Pons (tissue), 1 donor: ENCODE measurements at places on chromosomes 2 and 18.
A peak's percentile ranks its signal among the peaks of the same experiment; 100 is the strongest.

DNA sequence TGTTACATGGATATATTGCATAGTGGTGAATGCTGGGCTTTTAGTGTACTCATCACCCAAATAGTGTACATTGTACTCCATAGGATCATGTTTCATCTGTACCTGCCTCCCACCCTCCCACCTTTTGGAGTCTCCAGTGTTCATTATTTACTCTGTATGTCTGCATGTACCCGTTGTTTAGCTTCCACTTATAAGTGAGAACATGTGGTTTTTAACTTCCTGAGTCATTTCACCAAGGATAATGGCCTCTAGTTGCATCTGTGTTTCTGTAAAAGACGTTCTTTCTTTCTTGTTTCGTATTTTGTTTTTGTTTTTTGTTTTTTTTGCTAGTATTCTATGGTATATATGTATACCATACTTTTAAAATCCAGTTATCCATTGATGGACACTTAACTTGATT is 107.5 kb downstream of the MSTN start:
- DNase-seq = no peak

DNA sequence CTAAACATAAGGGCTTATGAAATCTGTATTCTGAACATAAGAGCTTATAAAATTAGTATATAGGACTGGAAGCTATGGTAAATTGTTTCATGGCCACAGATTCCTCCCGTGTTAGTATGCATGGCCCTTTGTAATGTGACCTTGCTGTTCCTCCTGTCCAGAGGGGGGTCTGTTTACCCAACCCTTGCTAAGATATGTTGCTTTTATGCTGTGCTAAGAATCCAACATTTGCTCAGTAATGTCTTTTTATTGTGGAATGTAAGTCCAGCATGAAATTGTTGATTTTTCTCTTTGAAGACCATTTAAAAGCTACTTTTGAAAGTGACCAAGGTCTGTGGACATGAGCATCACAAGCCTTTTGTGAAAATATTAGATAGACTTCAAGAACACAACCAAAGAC is 485.4 kb downstream of the PARD3B start:
- no peak for DNase-seq

DNA sequence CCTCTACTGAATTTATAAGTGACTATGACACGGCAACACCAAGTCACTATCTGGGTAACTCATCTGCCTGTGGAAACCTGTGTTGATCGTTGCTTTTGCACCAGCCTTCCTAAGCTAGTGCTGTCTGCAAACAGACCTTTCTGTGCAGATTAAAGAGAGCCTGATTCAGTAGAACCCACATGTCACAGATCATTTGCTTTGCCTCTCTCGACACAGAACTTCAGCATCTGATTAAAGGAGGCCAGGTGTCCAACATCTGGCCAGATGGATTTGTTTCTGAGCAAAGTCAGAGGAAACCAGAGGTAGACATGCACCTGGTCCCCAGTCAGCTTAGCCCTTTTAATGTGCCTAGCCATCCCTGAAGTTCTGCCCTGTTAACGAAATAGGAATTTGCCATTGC is 15.0 kb upstream of the TTR start:
- no peak for DNase-seq

DNA sequence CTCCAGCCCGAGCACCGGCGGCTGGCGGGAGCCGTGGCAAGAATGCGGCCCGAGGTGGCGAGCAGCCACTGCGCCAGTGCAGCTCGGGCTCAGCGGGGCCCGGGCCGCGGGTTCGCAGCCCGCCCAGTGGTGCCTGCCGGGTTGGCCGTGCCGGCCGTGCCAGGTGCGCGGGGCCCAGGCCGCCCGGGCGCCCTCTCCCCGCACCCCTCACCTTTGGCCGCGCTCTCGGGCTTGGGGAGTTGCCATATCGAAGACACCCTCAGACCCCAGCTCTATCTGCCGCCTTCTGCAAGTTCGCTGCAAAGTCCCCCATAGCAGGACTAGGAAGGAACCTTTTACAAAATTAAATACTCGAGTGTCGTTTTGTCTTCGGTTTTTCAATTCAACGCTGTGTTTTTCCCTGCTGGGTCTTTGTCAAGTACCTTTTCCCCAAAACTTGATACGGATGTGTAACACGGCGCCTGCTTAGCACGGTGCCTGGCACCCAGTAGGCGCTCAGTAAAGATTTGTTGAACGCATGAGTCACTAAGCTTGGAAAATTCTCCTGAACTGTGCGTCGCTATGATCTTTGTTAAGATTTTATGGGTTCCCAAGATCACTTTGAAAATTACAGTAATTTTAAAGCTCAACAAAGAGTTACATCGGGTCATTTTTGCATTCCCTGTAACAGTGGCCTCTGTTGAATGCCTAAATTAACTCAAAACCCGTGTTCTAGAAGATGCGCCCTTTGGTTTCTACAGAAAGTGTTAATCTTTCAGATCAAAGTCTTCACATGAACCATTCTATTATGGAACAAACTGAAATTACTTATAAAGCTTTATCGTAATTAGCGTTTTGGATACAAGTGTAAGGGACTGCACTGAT is 750 bp downstream of the STRADB start:
- peak; percentile 38 for DNase-seq

DNA sequence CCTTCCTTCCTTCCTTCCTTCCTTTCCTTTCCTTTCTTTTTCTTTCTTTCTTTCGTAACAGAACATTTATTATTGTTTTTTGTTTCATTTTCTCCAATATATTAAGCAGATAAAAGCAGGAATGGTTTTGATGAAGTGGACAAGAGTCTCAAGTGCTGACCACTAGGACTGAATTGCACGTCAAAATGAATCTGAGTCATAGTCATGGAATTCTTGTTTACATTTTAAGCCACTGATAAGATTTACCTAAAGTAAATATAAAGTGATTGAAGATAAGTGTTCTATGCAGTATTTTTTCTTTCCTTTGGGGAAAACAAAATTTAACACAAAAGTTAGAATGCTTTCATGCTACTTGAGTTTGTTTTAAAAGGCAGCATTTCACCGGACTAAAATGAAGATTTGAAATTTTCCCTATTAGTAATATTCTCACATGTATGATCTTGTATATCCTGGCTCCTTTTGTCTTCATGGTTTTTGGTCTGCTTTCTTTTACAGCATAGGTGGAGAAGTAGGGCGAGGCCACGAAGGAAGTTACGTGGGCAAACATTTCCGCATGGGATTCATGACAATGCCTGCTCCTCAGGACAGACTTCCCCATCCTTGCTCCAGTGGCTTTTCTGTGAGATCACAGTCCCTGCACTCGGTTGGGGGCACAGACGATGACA is 113.5 kb downstream of the NYAP2 start:
- DNase-seq = no peak

- DNase-seq = no peak
Observed at GRCh38 chr2:62216616-62217015, 20.7 kb downstream of the B3GNT2 start.

DNA sequence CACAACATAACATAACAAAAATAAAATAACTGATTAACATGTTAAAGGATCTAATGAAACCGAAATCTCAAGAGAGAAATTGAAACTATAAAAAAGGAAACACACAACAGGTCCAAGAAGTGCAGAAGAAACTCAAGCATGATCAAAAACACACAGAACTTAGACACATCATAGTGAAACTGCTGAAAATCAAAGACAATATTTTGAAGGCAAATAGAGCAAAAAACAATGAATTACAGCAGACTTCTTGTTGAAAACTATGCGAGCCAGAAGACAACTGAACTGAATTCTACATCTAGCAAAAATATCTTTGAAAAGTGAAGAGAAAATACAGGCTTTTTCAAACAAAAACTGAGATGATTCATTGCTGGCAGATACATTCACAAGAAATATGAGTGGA is 61.3 kb downstream of the UGP2 start:
- DNase-seq = no peak

DNA sequence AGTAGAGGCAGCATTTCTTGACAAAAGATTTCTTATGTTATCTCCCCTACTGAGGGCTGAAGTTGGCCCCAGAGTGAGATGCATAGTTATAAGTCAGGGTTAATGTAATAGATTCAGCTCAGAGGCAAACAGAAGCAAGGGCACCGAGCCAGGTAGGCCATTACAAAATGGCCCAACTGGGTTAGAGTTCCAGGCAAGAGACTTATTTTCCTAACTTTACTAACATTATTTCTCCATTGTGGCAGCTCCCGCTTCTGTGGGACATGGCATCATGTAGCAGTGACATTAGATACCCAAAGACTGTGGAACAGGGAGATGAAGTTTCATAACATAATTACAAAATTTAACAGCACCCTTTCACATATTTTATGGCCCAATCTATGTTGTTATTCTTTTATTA is 27.1 kb downstream of the TSPYL6 start:
- no peak for DNase-seq

DNA sequence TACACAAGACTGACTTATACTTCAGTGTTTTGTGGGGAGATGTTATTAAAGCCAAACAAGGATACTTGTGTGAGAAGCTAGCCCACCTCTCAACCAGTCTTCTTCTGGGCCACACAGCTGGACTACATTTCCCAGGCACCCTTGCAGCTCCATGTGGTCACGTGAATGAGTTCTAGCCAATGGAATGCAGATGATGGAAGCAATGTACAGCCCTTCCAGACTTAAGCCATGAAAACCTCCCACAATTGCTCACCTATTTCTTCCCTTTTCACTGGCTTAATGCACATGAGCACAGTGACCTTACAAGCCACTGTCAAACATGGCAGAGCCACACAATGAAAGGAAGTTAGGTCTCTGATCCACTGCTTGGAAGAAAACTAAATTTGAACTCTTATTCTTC is 20.4 kb upstream of the FEZ2 start:
- DNase-seq = peak; percentile 40

DNA sequence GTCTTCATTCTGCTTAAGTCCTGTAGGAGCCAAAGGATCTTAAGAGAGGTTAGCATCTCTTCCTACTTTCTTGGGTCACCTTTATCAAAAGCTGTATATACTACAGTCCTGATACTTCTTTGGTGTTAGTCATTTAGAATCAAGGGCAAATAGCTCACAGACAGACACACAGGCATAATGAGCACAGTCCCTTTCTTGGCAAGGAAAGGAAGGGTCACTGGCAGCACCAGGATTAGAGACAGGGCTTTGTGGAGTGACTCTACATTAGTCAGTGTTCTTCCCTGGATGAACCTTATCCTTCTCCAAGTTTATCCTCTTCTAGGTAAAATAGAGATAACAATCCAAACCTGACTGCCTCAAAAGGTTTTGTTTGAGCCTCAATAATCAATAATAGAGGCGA is 40.0 kb upstream of the NCKAP5 start:
- DNase-seq = no peak

GRCh38 chr2:9207641-9208311 is 1.2 kb downstream of the ASAP2 start:
- DNase-seq = no peak

GRCh38 chr2:6667326-6667725 is 198.4 kb downstream of the CMPK2 start:
- no peak for DNase-seq

GRCh38 chr2:217033186-217033585 is 173.3 kb upstream of the TNP1 start:
- DNase-seq = no peak

DNA sequence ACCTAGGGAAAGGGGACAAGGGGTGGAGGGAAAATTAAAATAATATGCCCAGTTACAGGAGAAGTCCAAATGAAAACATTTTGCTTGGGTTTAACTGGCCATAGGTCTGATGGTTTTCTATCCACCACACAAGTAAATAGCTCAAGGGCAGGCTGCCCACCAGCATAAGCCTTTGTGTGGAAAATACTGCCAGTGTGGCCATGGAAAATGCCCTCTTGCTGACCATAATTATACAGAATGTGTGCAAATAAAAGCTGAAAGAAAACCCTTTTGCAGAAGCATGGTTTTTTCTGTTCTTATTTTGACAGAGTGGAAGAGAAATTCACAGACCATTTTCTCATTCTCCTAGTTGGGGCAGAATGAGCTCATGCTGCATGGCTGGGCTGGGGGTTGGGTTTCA is 111.3 kb upstream of the SIX2 start:
- no peak for DNase-seq

GRCh38 chr2:201852878-201853415 is 46.6 kb downstream of the CDK15 start:
- no peak for DNase-seq

DNA sequence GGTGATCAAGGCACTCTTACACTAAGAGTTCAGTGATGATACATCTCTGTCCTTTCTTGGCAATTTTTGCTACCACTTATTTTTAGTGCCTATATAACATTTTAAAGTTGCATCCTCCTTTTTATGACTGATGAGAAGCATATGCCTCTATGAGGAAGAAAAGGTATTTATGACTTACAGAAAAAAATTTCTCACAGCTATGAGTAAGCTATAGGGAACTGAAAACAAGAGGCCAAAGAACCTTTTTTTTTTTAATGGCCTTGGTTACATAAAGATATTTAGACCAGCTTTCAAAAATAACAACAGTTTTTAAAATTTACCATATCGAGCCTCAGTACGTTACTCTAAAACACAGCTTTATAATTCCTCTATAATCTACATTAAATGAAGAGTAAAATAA is 21.3 kb downstream of the MBD5 start:
- DNase-seq = no peak

DNA sequence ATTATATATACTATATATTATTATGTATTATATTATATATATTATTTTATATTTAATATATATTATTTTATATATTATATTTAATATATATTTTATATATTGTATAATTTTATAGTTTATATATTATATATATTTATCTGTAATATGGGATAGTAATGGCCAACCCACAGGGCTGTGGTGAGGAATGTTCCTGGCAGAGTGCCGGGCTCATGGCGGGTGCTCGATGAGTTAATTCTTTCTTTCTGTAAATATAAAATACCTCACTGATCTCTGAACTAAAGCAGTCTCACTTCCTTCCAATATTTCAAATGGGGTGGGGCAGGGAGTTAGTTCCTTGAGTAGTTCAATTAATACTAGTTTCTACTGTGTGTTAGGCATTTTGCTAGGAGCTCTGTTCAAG is 389.4 kb downstream of the TSN start:
- DNase-seq = no peak

GRCh38 chr2:237661799-237662328 is 34.5 kb downstream of the LRRFIP1 start:
- no peak for DNase-seq

- DNase-seq = no peak
Observed at GRCh38 chr18:33184175-33184574, 256.3 kb downstream of the CCDC178 start.
